Stimulated activated CD4-positive, alpha-beta T cell treated with anti-CD3 and anti-CD28 coated beads, Interleukin-12 subunit alpha, Interleukin-12 subunit beta, amount 100 ng/mL, for 24 hours (primary cell): ENCODE measurements at places on chromosomes 3 and 15.
A peak's percentile ranks its signal among the peaks of the same experiment; 100 is the strongest.

DNA sequence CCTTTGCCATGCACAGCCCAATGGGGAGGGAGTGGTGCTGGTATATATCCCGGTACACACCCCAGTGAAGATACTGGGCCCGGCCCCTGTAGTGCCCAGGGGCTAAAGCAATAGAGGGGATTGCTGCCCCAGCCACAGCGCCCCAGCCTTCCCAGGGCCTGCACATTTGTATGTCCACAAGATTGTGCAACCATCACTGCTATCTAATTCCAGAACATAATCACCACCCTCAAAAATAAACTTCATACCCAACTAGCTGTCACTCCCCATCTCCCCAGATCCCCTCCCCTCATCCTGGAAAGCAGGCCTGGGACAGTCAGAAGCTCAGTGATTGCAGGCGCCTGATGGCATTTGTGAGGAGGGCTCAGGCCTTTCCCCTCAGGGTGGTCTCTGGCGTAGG, 13.5 kb downstream of the GNAI2 start:
- DNase-seq, result no peak

GRCh38 chr3:9750556-9751411, 1.0 kb downstream of the OGG1 start:
- no peak for DNase-seq

GRCh38 chr3:59632760-59633573, 583.1 kb upstream of the CFAP20DC start:
- DNase-seq, result no peak

GRCh38 chr3:130820976-130821375, 72.9 kb upstream of the ATP2C1 start:
- no peak for DNase-seq

GRCh38 chr3:126109146-126109879, 25.4 kb upstream of the SLC41A3 start:
- DNase-seq, result no peak

GRCh38 chr15:94674296-94674695, 442.9 kb downstream of the MCTP2 start:
- DNase-seq, result no peak

GRCh38 chr15:74239051-74239705, 3.1 kb downstream of the CCDC33 start:
- no peak for DNase-seq

DNA sequence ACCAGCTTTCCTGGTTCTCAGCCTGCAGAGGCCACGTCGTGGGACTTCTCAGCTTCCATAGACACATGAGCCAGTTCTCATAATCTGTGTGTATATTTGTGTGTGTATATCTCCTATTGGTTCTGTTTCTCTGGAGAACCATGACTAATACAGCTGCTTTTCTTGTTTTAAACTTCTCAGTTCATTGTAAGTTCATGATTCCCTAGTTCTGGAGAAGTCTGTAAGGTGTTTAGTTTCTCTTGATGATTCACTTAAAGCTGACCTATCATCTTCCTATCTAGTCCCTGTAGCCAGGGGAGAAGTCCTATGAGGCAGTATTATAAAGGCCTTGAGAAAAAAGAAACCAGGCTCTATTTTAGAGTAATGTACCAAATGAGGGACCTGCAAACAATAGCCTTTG, 147.7 kb downstream of the RYR3 start:
- no peak for DNase-seq

- peak; percentile 78 for DNase-seq
These were observed 23.2 kb downstream of the RPLP1 start for GRCh38 chr15:69475769-69476358.

DNA sequence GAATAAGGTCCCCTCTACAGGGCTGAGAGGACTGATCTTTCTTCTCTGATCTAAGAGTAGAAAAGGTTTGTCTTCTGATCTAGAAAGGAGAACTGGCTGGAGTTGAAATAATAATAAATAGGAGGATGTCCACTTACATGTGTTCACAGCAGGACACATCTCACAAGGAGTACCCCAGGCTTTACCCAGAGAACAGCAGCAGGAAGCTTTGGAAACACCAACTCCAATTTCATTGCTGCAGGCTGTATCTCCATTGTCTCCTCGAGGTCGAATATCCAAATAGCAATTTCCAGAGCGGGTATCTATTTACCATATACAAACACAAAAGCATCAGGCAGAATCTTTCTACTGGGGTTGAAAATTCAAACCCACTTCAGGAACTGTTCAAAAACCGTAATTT, 136.6 kb downstream of the DUT start:
- DNase-seq, result no peak

GRCh38 chr3:101806491-101806890, 27.5 kb downstream of the NXPE3 start:
- no peak for DNase-seq

DNA sequence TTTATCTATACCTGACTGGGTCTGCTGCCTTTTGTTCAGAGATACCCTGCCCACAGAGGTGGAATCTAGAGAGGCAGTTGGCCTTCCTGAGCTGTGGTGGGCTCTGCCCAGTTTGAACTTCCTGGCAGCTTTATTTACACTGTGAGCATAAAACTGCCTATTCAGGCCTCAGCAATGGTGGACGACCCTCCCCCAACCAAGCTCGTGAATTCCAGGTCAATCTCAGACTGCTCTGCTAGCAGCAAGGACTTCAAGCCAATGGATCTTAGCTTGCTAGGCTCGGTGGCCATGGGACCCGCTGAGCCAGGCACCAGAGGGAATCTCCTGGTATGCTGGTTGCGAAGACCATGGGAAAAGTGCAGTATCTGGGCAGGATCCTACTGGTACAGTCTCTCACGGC, 270.2 kb downstream of the CADM2 start:
- no peak for DNase-seq

DNA sequence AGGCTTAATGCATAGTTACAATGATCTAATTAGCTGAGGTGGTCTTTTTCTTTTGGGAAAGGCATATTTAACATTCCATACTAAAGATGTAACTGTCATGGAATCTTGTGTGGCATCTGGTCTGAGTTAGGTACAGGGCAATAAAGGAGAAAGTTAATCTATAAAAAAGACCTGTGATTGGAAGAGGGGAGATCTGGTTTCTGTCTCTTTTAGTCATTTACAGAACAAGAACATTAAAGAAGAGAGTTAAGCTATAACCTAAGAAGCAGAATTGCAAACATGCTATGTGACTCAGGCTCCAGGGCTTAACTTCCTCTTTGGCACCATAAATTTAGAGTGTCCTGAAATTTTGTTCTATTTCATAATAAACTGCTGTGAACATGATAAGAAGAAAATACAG, 47.2 kb upstream of the MME start:
- no peak for DNase-seq

DNA sequence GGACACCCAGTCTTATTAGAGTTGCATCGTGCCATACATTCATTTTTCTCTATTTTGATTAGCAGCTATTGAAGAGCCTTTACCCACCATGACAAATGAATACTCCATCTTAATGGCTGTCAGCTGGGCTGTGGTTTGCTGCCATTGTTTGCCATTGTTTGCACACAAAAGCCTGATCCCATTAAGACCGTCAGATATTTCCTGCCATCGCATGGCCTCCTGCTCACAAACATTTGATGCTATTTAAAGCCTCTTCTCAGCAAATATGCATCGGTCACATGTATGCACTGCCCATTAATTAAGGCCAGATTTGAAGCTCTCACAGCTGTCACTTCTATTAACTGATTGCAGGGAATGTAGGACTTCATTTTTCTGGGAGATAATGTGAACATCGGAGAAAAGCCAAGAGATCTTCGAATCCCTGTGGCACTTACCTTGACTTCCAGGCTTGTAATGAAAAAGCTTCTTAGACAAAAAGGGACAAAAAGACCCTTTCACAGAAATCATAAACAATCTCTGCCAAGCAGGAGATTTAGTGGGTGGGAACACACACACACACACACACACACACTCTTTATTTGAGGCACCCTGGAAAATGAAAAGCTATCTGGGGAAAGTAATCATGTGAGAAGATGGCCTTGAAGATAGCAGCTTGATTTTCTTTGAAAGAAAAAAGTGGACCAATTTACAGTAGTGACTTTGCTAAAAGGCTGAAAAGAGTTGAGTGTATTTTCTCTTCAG, 175.4 kb upstream of the NR2E3 start:
- no peak for DNase-seq

DNA sequence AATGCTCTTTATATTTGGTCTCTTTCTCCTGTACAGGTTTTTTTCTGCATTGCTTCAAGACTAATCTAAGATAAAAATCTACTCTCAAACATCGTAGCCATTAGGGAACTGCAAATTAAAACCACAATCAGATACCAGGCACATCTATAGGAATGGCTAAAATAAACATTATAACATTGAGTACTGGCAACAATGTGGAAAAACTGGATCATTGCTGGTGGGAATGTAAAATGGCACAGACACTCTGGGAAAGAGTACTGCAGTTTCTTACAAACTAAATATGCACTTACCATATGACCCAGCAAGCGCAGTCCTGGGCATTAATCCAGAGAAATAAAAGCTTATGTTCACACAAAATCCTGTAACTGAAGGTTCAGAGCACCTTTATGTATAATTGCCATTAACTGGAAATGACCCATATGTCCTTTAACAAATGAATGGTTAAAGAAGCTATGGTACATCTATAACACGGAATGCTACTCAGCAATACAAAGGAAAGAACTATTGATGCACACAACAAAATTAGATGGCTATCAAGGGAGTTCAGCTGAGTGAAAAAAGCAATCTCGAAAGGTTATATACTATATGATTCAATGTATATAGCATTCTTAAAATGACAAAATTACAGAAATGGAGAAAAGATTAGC, 6.3 kb downstream of the ABCC5 start:
- DNase-seq, result no peak

DNA sequence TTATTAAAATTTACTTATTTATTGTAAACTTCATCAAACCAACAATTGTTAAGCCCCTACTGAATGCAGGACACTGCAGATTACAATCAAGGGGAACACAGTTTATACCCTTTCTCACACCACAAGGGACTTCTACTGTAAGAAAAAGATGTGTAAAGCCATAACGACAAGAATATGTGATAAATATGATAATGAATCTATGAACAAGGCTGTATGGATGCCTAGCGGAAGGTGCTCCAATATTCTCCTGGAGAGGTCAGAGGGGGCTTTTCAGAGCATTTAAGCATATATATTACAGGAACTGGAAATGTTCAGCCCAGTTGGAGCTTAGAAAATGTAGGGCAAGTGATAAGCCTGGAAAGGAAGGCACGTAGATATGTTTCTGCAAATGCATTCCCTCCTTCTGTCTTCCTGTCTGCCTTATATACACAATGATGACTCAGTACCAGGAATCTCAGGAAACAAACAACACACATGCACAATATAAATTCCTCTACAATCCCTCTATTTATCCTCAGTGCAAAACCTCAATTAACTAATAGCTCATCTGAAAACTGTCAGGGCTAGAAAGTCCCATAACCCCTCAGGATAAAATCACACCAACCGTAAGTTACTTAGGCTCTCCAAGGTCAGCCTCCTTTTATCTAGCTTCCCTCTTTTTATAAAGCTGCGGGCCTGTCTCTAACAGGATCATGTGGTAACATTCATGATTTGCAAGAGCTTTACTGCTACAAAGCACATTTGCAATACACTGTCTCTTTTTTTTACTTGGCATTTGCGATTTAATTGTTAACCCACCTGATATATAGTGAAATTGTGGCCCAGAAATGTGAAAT, 393.1 kb downstream of the LPP start:
- no peak for DNase-seq

- DNase-seq, result no peak
These were observed 95.7 kb upstream of the IGSF10 start for GRCh38 chr3:151556596-151556995.

DNA sequence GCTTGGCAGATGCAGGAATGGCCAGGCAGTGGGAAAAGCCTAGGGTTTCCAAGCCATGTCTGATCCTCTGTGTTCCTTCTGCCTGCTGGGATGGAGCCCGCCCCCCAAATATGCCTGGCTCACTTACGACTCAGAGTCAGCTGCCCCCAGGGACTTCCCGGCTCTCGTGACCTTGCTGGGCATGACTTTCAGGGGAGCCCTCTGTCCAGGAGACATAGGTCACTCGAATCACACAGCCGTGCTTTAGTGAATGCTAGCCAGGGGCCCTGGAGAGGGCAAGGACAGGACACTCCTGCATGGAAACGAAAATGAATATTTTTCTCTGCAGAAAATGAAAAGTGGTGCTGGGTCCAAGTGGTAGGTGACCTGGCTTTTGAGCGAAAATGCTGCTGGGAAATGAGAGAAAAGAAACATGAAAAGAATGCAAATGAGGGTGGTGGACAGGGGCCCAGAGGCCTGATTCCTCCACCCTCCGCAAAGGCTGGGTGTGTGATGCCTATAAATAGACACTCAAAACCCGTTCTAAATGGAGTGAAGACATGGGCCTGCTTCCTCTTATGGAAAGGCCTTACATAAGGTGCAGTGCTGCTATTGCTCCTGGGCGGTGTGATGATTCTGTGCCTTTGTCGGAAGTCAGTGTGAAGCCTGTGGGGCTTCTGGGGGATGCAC, 107.4 kb downstream of the APBA2 start:
- DNase-seq, result no peak

GRCh38 chr3:105997800-105998526, 129.2 kb upstream of the CBLB start:
- DNase-seq, result no peak

GRCh38 chr3:102123590-102124190, 274.4 kb downstream of the NFKBIZ start:
- DNase-seq, result no peak

DNA sequence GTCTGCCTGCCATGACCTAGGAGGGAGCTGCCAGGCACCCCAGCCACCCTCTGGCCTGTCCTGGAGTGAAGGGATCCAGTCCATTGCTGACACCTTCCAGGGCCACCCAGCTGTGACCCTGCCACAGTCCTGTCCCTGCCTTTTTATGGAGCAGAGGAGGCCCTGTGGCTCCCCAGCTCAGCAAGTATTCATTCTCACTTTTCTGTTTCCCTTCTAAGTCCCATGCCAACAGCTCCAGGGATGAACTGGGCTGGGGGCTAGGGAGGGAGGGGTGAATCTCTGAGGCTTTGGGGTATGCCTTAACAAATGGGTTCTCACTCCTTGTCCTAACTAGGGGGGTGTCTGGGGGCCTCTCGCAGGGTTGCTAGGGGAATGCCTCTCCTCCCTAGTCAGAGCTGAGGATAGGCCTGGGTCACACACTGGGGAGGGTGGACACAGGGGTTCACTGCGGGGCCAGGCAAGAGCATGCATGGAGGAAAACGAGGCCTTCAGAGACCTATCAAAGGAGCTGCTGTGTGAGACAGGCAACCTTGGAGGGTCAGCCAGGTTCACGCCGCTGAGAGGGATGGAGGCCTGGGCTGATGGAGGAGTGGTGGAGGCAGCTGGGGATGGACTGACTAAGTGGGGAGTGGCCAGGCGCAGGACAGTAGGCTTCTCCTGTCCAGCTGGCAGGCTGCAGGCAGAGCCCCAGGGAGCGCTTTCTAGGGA, 31.8 kb downstream of the EPHB3 start:
- DNase-seq, result no peak

GRCh38 chr3:54916732-54917131, 11.1 kb downstream of the LRTM1 start:
- no peak for DNase-seq
